Left cardiac atrium (tissue), 4 donors: ENCODE measurements at places on chromosomes 11 and 22.

DNA sequence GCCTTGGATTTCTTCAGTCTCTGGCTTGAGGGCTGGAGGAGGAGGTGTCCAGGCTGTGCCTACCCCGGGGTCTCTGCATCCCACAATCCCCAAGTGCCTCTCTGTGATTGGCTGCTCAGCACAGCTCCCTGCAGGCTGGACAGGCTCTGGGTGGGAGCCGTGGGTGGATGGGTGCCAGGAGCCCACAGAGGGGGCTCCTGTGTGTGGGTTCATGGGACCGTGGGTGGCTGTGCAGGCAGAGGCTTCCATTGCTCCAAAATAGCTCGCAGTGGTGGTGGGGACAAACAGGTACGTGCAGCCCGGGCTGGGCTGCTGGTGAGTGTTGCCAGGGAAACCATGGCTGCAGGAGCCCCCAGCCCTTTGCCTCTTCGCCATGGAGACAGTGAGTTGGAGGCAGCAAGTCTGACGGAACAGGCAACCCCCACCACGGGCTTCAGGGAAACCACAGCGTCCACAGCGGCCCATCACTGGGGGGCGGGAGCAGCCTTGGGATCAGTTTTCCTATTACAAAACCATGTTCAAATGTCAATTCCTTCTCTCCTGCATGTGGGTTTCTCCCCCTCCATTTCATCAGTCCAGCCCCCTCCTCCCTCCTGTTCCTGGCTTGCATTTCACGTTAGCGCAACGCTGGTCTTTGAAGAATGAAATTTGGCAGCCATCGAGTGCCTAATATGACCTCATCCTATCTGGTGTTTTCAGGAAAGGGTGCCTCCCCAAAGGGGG lies 155.2 kb downstream of the TRIM29 start:
- no peak for DNase-seq

- DNase-seq: no peak
Observed at GRCh38 chr11:27129686-27130085, 89.1 kb downstream of the BBOX1 start.

DNA sequence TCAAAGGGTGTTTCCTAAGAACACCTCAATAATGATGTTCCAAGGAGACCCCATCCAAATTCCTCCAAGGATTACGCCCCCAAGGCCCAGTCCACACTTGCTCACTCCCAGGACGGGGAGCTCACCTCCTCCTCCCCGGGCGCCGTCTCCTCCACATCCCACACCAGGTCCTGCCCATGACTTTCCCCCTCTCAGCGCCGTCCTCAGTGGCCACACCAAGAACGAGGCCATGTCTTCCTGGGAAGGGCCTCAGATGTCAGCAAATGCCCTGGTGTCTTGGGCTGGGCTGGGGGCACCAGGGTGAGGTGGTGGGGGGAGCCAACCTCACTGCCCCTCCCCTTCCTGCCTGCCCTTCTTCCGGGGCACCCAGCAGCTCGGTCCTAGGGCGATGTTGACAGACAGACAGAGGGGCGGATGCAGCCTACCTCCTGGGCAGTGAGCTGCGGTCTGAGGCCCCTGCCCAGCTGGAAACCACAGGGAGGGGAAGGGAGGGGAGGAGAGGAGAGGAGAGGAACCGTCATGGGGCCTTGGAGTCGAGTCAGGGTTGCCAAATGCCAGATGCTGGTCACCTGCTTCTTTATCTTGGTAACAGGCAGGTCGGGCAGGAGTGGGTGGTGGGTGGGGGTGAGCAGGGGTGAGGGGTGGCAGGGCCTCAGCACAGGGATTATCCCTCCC lies at the start of the genes C11orf21 and TSPAN32:
C11orf21 (minus strand) TSS at position 288 of the 675 bp plus-strand sequence; CDS start at position 178, 110 bp downstream.
TSPAN32 (plus strand) TSS at position 383 of the 675 bp plus-strand sequence; CDS start at position 520, 137 bp downstream.
- DNase-seq: peak; percentile 21

DNA sequence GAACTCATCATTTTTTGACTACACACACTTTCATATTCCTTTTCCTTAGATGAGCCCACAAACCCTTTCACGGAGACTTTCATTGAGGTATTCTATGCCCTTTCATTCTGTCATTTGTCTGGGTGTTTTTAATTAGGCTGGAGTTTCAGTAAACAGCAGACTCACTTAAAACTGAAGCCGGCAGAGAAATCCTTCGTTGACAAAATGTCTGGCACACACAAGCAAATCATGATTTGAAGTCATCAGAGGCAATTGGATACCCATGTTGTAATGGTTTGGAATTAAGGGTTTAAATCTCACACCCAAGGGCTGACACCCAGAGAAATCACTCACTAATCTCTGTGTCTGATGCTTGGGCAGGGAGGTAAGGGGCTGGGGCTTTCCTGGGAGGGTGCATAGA lies 127.1 kb downstream of the EHF start:
- no peak for DNase-seq

DNA sequence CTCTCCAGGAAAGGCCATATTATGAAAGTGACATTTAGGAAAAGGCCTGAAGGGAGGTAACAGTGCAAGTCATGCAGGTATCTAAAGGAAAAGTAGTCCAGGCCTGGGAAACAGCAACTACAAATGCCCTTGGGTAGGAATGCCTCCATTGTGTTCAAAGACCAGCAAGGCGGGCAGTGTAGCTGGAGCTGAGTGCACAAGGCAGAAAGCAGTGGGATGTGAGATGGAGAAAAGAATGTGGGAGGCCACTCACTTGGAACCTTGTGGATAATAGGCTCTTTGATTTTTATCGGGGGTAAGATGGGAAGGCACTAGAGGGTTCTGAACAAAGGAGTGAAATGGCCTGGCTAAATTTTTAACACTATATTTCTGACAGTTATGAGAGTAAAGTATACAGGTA lies 188.6 kb downstream of the PGR start:
- no peak for DNase-seq

- DNase-seq: no peak
Observed at GRCh38 chr22:48327721-48328120, 1500.0 kb downstream of the BRD1 start.

DNA sequence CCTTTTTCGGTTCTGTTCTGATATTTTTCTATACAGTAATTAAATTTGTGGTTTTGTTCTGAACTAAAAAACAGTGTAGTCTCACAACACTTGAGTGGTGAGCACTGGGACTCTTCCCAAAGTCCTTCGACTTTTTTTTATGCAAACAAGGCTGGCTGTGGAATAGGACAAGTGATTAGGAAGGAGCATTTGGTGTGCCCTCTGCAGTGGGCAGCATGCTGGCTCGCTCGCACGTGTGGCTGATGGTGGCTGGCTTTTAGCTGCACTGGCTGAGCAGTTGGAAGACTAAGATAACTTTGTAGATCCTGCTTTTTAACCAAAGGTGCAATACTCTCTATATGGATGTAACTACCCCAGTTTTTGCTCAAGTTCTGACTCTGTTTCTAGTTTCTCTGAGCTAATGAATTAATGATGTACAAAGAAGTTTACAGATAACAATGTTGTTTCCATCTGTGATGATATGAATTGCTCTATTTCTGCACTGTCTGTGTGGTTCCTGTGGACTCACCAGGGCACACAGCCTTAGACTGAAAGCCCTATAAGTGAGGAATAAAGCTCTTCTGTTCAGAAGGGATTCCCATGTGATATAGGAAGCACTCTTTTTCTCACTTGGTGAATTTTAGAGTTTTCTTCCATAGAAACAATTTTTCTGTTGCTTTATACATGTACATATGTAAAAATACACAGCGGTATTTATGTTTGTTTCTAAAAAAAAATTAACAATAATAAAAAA lies 143.1 kb upstream of the RASSF10 start:
- DNase-seq: no peak

- no peak for DNase-seq
Observed at GRCh38 chr11:61793083-61793828, 545 bp downstream of the FEN1 start.

DNA sequence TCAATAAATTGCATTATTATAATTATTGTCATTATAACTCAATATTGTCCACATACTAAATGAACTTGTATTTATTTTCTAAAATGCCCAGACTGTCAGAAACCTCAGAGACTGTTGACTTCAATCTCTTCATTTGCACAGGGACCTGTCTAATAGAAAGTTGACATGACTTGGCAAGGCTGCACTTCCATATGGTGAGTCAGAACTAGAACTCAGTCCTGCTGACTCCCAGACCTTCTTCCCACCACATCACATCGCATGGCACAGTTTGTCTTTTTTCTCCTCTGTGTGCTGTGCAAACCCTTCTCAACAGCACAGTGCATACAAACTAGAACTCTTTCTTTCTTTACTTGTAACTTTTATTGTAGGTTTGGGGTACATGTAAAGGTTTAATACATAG lies 215.1 kb upstream of the BLID start:
- no peak for DNase-seq

GRCh38 chr11:44529895-44530412 lies 35.5 kb upstream of the CD82 start:
- no peak for DNase-seq

DNA sequence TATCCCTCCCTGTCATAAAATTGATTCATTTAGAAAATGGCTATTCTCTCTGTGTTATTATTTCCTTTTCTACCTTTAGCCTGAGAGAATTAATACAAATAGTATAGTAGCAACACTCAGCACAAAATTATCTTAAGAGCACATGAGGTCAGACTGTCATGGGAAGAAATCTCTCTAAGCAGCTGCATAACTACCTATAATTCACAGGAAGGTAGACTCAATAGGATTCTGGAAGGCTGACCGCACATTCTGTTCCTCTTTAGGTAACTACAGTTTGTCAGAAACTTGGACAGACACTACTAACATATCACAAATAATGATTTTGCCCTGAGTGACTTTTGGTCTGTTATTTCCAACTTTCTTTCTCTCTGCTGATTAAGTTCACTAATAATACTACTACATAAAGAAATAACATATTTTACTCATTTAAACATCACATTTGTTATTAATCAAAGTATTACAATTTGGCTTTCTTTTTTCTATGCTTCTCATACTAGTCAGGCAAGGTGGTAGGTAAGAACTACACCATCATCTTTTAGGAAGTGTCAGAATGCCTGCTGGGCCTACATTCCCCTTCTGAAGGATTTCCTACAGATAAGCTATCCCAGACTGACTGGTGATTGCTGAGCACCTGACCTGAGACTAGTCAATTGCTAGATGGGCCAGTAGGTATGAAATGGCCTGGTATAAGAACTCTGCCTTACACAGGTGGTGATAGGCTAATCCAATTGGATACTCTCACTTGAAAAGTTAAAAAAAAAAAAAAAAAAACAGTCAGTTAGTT lies 325.1 kb downstream of the DLG2 start:
- DNase-seq: no peak

DNA sequence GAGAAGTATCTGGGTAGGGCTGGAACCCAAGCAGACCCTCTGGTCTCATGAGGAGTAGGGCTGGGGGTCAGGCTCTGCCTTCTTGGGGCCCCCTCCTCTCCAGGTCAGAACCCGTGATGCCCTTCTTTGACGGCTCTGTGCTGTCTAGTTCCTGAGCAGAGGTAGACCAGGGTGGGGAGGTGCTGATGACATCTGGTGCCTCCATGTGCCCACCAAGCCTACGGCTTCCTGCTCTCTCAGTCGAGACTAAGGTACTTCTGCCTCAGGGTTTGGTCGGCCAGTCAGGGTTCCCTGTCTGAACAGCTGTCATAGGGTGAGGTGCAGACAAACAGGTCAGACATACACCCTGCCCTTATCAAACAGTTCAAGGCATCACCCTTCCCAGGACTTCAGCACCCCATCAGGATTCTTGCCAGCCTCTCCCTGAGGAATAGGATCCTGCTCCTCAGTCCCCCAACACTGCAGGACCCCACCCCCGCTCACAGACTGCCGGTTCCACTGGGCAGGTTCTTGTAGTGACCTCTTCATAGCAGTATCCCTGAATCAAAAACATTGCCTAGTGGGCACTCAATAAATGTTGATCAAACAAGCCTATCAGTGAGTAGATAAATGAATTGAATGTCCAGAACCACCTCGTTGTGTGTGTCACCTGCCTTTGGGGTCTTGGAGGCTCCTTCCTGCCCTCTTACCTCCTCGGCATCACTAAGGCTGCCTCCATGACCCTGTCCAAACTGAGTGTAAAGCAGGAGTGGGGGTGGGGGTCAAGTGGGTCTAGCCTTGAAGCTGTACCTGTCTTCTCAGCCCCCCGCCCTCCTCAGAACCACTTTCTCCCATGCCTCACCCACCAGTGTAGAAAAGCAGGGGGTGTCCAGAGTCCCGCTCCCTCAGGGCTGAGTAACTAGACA lies 158.2 kb downstream of the BUD13 start:
- no peak for DNase-seq

- DNase-seq: peak; percentile 13
Observed at GRCh38 chr22:20581503-20582170, 74.2 kb downstream of the MED15 start.

- DNase-seq: peak; percentile 33
Observed at GRCh38 chr11:62242021-62242420, at the start of gene SCGB1D2. Gene SCGB1D2, plus strand, starts transcription at chr11:62242239. Its CDS starts 69 bp downstream, at chr11:62242308.

- DNase-seq: no peak
Observed at GRCh38 chr11:14579646-14580045, 59.5 kb upstream of the PSMA1 start.

DNA sequence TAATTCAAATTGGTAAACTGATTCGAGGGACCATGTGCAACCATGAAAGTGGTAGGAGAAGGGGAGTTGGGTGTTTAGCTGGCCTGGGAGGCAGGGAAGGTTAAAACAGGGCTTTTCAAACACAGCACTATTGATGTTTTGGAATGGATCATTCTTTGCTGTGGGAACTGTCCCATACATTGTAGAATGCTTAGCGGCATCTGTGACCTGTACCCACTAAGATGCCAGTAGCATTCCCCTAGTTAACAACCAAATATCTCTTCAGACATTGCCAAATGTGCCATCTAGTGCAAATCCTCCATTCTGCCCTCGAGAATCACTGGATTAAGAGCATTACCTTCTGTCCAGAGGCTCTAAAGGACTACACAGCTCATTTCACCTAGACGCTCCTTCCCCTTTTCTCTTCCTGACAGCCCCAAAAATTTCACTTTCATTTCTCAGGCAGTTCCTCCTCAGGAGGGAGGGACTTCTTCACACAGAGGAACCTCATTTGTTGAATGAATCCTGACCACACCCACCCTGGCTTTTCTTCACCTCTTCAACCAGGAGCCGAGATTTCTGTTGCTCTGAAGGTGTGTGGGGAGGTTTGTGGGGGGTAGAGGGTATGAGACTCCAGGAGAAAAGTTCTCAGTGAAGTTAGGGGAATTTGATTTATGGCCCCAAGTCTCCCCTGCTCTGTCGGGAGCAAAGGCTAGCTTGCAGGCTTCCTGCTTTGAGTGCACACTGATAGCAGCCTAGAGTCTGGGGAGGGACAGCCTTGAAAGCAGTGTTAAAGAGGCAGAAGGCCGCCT lies at the start of gene TRIM34:
TRIM34 (plus strand) TSS at position 513 of the 791 bp plus-strand sequence. CDS start 7,331 bp downstream, outside the sequence.
- peak; percentile 47 for DNase-seq

GRCh38 chr11:48307760-48308386 lies 1.9 kb downstream of the OR4S1 start:
- DNase-seq: peak; percentile 40

- peak; percentile 87 for DNase-seq
Observed at GRCh38 chr11:73323464-73323863, 15.4 kb downstream of the ARHGEF17 start.

DNA sequence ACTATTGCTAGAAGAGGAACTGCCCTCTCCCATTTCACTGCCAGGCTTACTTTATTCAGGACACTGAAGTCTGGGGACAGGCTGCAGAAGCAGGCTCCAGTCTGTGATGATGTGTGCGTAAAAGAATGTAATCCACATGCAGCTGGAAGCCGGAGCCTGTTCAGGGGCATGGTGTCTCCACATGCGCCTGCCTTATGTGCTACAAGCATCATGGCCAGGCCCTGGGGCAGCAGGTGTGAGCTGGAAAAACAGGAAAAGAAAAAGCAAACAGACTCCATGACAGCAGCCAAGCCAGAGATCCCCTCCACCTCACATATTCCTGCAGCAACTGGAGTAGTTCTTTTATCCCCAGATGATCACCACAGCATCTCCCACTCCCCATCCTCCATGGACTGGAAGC lies 33.4 kb downstream of the ARFGAP2 start:
- no peak for DNase-seq

GRCh38 chr11:14378171-14378570 lies 19.2 kb upstream of the RRAS2 start:
- no peak for DNase-seq

- no peak for DNase-seq
Observed at GRCh38 chr22:34973016-34973415, 92.9 kb upstream of the ISX start.
